ENCODE measurements at places on chromosomes 6 and 20.

DNA sequence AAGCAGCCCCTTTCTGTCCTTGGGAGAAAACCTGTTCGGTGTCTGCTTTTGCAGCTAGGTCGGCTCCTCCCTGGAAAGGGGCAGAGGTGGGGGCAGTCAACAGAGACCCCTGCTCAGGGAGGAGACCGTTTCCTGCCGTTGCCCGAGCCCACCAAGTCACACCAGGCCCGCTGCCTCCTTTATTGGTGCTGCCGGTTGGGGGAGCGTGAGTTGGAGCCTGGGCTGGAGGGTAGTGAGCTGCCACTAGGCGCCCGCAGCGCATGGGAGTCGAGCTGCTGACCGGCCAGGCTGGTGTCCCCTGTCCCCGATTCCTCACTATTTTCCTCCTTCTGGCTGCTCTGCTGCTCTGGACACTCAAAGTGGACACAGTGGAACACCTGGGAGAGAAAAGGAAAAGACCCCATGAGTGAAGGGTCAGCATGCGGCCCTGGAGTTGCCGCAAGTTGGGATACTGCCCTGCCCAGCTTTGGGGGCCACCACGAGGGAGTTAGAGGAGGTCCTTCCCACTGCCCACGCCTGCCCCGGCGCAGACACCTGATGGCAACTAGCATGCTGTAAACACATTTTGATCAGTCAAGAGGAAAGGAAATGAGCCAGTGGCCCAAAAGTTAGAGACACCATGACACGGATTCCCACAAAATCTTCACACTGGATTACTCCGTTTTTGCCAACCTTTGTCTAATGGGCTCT lies 355.4 kb downstream of the ZFAND3 start:
- DNase-seq: no peak

GRCh38 chr6:28000351-28001045 lies 43.5 kb downstream of the OR2B6 start:
- DNase-seq: no peak

DNA sequence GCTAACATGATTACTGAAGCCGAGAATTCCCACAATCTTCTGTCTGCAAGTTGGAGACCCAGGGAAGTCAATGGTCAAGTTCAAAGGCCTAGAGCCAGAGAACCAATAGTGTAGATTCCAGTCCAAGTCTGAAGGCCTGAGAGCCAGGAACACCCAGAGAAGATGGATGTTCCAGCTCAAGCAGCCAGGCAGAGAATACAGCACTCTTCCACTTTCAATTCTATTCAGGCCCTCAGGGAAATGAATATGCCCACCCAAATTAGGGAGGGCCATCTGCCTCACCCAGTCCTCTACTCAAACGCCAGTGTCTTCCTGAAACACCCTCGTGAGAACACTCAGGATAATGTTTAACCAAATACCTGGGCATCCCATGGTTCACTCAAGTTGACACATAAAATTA lies 123.5 kb downstream of the THBS2 start:
- no peak for DNase-seq

DNA sequence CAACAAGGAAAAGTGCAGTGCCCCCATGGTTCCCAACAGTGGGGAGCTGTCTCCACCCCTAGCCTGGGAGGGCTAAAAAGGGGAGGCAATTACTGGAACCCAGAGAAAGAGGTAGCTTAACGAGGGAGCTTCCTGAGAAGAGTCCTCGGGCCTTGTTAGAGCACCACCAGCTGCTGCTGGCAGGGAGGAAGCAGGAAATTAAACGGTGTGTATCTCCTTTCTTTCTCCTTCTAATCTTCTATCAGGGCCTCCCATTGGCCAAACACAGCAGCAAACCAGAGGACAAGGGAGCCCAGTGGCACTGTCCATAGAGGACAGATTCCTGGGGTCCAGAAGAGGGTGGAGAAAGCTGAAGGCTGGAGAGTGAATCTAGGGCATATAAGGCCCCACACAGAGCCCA lies 7.6 kb upstream of the BTN2A2 start:
- no peak for DNase-seq

GRCh38 chr20:35947489-35947888 lies 6.8 kb downstream of the SCAND1 start:
- no peak for DNase-seq

DNA sequence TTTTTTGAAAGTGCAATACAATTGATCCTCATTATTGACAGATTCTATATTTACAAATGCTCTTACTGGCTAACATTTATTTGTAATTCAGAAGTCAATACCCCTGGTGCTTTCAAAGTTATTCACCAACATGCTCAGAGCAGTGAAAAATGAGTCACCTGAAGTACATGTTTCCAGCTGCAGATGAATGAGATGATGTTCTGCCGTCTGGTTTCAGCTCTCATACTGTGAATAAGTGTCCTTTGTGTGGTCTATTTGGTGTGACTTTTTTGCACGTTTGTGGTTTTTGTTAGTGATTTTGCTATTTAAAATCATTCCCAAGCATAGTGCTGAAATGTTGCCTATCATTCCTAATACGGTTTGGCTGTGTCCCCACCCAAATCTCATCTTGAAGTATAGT lies 22.3 kb upstream of the EYA4 start:
- DNase-seq: no peak

DNA sequence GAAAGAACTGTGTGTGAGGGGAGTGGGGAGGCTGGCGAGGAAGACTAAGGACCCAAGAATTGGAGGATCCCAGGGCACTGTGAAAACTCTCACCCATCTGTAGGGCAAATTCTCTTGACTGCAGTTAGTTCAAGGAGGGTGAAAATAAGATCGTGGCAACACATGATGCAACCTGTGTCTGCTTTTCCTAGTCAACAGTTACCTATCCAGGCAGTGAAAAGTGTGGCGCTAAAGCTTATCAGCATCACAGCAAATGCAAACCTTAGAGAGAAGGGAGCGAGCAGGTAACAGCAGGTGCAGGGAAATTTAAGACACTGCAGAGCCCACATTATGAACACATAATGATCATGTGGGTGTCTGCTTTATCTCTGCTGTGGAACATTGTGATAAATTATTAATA lies 97.7 kb upstream of the SGK1 start:
- DNase-seq: no peak

DNA sequence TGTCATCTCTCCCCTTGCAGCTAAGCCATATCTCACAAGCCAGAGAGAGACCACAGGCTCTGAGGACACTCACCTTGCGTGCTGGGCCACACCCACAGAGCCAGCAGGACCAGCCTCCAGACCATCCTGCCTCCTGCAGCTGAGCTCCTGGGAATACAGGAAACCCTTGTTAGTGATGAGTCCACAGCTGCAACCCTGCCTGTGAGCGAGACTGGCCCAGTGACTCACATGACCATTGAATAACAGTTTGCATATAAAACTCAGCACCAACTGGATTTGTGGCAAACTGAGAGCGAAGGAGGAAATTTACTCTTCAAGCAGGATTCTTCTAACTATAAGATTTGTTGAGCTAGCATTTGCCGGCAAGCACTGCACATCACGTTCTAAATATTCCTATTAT lies 3.0 kb downstream of the THBS2 start:
- no peak for DNase-seq

DNA sequence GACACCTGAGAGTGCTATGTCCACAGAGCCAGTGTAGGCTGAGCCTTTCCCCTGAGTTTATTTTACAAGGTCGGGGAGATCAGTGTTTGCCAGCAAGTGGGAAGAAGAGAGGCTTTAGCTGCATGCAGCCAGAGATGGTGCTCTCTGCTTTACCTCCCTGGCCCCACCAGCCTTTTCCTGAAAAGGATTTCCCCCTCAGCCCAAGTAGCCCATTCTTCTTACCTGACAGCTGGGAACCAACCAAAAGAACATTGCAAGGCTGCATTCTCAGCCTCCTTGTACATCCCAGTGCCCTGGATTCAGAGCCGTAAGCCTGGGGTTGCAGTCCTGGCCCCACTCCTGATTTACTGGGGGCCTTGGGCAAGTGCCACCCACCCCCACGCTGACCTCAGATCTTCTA lies 16.9 kb downstream of the SNPH start:
- no peak for DNase-seq

DNA sequence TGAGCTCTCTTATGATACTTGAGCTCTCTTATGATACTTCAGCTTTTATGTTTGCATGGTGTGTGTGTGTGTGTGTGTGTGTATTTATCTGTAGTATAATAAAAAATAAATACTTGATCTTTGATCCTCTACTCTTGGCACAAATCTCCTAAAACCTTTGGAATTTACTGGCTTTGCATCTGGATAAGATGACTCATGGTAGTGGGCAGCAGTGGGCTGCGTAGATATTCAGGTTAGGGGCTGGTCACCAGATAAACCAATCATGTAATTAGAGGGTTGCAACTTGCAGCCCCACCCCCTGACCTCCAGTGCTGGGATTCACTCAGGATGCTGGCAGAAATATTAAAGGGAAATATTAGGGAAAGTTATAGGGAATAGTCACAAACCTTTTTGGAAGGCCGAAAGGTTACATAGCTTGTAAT lies 151.9 kb upstream of the COL21A1 start:
- DNase-seq: no peak

GRCh38 chr6:19896693-19897010 lies 59.5 kb downstream of the ID4 start:
- no peak for DNase-seq

GRCh38 chr6:15875797-15876196 lies 213.0 kb upstream of the DTNBP1 start:
- DNase-seq: no peak

DNA sequence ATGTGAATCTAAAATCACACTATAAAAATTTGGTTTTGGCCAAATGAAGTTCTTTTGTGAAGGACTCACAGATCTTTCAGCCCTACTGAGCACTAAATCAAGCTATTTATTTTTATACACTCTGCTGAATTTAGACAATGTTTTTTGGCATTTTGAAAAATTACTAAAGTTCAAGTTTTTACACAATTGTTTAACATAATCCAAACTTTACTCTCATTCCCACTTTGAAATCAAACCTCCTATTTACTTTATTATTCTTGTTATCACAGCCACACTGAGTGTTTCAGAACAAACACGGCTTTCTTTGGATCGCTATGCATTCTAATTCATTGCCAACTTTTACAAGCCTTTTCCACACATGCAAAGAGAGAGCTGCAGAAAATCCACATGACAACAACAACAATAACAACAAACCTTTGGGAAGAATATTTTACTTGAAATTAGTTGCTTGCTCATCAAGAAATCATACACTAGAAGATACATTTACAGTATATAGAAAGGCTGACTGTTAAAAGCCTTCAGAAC lies 49.1 kb upstream of the TMEM30A start:
- no peak for DNase-seq

DNA sequence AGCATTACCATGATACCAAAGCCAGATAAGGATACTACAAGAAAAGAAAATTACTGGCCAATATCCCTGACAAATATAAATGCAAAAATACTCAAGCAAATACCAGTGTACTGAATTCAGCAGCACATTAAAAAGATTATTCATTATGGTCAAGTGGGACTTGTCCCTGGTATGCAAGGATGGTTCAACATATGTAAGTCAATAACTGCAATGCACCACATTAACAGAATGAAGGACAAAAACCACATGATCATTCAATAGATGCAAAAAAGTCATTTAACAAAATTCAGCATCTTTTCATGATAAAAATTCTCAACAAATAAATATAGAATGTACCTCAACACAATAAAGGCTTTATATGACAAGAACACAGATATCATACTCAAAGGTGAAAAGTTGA lies 9.1 kb upstream of the DEFB125 start:
- no peak for DNase-seq

- no peak for DNase-seq
Measured at GRCh38 chr20:12966468-12967085, 42.2 kb upstream of the SPTLC3 start.

- no peak for DNase-seq
Measured at GRCh38 chr6:152529369-152529768, 107.8 kb downstream of the SYNE1 start.
